ENCODE measurements at places on chromosomes 2 and 18.

- no peak for DNase-seq
Observed at GRCh38 chr2:14702258-14702657, 69.7 kb downstream of the LRATD1 start.

GRCh38 chr18:8351161-8351560 is 258.1 kb upstream of the RAB12 start:
- no peak for DNase-seq

DNA sequence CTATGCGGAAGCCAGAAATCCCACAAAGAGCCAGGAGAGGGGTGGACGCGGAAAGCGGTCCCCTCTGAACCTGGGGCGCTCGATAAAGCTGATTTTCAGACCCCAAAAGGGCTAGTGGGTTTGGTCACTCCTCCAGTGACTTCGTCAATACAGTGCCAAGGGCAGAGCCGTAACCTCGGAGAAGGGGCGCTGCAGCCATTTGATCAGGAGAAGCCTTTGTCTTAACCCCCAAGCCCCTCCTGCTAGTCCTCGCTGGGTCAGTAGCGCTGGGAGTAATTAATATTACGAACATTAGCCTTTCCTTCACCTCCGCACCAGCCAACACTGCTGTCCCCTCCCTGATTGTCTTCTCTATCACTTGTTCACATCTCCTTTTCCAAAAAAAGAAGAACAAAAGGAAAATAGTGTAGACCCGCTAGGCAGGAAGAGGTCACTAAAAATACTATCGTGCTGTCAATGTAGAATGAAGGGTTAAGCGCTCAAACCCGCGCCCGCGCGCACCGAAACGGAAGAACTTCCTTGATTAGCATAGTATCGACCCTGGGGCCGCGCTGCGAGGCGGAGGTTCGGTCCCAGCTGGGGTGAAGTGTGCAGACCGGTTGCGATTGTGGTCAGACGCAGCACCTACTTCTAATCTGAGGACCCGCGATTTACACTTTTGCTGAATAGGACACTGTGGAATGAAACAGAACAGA is 63.2 kb upstream of the MAPRE2 start:
- DNase-seq: no peak

DNA sequence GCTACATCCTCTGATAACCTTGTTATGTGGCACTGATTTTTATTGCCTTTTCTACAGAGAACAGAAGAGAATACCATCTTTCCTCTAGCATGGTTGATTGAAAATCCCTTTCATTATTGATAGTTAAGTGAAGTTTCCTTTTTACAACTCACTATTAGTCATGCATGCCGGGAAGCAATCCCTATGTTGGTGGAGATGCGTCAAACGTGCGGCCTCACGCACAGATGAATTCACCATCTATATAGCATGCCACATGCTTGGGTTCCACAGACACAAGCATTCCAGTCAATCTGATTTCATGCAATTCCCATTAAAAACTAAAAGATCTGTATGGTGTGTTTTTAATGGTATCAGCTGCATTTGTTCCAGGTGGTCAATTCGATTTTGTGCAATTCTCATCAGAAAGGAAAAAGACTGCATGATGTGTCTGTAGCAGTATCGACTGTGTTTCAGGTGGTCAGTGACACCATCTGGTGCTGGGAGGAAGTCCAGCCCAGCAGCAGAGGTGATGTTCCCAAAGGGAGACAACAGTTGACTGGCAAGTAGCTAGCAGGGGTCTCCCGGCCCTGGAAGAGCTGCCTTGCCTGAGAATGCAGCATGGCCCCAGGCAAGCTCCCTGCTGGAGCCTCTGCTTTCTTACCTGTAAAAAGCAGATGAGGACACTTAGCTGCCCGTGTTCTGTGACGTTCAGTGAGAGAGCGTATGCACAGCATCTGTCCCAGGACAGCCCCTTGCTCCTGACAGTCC is 151.3 kb upstream of the NCK2 start:
- DNase-seq: no peak

DNA sequence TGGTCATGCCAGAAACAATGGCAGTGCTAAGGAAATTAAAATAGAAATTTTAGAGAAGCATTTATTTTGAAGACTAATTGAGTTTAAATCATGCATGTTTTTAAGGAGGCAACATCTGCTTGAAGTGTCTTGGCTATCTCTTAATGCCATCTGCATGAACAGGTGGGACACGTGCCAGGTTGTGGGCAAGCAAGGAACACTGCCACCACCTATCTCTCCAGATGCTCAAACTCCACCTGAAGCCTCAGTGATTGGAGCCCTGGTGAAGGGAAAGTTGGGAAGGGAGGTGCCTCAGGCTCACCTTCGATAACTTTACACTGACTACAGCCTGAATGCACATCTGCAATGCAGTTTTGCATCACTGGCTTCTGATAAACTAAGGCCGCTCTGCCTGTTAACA is 91.5 kb downstream of the TPGS2 start:
- DNase-seq: no peak

DNA sequence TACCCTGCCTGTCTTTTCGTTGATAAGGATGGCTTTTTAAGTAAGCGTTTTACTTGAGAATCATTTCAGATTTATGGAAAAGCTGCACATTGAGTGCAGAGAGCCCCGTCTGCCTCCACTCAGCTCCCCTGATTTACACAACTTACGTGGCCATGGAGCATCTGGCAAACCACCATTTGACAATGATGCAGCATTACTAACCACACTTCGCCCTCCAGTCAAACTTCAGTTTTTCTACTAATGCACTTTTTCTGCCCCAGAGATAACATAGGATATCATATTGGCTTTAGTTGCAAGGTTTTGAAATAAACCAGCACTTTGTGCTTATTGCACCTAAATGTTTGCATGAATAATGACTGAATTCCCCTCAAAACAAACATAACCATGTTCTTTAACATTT is 165.1 kb upstream of the TPO start:
- no peak for DNase-seq

DNA sequence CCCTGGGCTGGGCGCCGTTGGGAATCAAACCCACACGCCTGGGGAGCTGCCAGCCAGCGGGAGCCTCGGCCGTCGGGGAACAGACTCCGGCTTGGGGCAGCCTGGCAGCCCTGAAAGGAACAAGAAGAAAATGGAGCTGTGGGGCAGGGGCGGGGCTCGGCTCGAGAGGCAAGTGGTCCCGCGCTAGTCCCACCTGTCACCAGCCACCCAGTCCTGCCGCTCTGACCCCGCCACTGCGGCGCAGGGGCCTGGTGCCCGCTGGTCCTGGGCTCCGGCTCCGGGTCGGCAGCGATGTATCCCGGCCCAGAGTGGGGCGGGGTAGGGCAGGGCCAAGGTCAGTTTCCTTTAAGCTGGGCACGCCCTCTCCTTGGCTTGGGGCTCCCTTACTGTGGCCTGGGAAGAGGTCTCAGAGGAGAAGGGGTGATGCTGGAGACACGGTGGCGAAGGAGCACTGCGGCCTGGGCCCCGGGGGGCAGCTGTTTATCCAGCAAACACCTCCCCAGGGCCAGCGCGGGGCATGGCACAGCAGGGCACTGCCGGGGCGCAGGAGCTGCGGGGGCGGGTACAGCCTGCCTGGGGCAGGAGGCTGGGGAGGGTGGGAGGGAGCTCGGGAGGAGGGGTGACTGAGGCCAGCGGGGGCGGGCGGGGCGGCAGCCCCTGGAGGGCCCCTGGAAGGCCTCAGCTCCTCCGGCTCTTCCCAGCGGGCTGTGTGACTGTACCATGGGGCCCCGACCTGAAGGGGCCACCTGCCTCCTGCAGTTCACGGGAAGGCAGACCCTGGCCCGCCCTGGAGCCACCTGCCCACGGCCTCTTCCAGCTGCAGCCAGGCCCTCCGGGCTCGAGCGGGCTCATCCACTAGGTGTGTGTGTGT is 15.6 kb downstream of the ODC1 start:
- no peak for DNase-seq

- no peak for DNase-seq
Observed at GRCh38 chr18:3529077-3529476, 79.1 kb downstream of the TGIF1 start.

- no peak for DNase-seq
Observed at GRCh38 chr2:205835251-205835791, 153.0 kb downstream of the NRP2 start.

DNA sequence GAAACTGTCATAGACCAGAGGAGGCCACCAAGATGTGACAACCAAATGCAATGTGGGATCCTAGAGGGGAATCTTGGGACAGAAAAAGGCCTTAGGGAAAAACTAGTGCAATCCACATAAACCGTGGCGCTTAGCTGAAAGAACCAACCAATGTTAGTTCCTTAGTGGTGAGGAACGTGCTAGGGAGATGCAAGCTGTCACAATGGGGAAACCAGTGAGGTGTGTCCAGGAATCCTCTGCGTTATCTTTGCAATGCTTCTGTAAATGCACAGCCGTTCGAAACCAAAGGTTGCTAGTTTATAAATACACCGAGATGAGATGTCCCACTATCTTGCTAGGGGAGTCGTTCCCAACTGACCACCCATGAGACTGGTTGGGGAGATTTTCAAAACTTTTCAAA is 157.0 kb upstream of the ID2 start:
- no peak for DNase-seq

DNA sequence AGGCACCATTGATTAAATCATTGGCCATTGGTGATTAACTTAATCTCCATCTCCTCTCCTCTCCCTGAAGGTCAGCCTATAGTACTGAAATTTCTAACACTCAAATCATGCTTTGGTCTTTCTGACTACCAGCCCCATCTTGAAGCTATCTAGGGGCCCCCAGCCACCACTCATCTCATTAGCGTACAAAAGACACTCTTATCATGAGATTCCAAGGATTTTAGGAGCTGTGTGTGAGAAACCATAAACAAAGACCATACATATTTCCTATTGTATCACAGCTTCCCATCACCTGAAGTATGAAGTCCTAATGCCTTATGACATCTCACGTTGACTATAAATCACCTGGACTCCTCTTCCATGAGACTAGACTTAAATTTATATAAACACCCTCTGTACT is 94.0 kb upstream of the B3GNT2 start:
- DNase-seq: no peak

GRCh38 chr2:101623031-101623521 is 74.4 kb upstream of the MAP4K4 start:
- DNase-seq: no peak

GRCh38 chr2:187874786-187875185 is 320.6 kb upstream of the TFPI start:
- DNase-seq: no peak

GRCh38 chr18:21803495-21803894 is 62.9 kb downstream of the MIB1 start:
- DNase-seq: no peak

All from stimulated activated CD8-positive, alpha-beta memory T cell treated with anti-CD3 and anti-CD28 coated beads, Interleukin-15, amount 100 ng/mL, for 1 hour (primary cell).